Type B pancreatic cell (in vitro differentiated cells): ENCODE measurements at places on chromosomes 6 and 20.

DNA sequence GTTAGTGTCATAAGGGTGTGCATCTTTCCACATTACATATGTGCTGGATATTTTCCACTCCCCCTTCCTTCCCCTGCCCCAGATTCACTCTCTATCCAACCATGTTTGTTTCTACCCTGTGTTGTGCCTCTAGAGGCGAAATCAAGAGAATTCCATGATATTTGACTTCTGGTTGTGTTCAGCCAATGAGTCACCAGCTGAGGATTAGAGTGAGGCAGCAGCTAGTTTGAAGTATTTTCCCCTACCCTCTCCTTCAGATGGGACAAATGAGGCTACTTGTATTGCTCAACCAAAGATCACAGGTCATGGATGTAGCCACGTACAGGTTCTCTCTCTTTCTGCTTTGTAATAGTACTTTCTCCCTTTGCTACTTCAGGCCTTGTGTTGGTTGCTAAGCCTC, 24.5 kb upstream of the OR2J2 start:
- no peak for DNase-seq

DNA sequence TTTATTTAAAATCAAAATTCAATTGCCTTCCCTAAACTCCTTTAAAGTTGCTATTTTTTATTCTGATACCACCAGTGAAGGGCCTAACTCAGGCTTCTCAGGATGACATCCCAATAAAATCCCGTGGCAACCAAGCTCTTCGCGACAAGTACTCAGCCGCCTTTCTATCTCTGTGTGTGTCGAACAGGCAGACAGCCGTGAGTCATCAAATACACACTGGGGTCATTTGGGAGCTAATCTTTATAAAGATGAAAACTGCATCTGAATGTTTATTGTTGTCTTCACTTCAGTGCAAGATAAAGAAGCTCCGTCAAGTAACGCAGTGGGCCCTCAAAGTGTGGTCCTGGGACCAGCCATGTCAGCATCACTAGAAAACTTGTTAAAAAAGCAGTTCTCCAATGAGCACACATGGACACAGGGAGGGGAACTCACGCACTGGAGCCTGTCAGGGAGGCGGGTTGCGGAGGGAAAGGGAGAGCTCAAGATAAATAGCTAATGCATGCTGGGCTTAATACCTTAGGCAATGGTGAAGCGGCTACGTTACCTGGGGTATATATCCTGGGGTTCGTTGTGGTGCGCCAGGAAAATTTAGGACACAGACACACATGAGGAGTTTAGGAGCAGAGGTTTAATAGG, 119.3 kb downstream of the RNF144B start:
- no peak for DNase-seq

DNA sequence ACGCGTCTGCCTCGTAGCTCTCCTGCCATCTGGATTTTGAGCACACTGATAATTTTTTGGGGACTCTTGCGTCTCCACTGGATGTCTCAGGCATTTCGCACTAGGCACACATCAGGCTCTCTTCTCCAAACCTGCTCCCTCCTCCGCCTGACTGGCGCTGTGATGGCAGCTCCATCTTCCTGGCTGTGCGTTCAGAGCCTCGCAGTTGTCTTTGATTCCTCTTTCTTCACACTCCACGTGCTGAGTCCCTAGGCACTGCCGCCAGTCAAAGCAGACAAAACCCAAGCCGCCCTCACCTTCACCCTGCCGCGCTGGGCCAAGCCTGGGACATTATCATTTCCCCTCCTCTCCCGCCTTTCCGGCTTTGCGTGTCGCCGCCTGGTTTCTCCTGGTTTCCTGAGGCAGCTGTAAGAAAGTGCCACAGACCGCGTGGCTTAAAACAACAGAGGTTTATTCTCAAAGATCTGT, 778 bp downstream of the PSMG4 start:
- DNase-seq: no peak

DNA sequence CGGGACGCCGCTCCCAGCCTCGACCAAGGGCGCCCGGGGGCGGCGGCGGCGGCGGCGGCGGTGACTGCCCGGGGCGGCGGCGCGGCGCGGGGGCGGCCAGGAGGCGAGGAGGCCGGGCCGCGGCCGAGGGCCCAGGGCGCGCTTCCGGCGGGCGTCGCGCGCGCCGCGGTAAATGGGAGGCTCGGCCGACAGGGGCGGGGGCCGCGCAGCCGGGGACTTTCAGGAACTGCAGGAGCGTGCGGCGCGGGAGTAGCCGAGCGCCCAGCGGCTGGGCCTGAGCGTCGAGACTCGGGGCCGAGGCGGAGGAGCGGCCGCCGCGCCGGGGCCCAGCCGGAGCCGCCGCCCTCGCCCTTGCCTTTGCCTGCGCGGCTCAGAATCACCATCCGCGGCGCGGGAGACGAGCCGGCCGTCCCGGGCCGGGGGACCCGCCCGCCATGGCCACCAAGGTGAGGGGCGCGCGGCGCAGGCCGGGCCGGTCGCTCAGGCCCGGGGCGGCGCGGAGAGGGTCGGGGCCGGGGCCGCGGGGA, at the start of gene SNX9:
SNX9 (plus strand) TSS at position 246 of the 527 bp plus-strand sequence; CDS start at position 435, 189 bp downstream.
- peak; percentile 78 for DNase-seq

DNA sequence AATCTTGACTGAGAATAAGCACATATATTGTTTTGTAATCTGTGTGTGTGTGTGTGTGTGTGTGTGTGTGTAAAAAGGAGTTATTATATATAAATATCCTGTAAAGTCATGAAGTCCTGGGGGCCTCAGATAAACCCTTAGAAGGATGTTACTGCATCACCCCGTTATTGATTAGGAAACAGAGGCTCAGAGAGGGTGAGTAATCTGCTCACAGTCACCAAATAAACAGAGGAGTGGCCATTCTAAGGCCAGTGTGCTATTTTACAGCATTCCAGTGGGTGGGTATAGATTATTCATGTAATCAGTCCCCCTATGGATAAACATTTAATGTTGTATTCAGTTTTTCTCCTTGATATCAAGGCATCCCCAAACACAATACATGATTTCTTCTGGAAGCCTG, 87.1 kb downstream of the CDC5L start:
- no peak for DNase-seq

DNA sequence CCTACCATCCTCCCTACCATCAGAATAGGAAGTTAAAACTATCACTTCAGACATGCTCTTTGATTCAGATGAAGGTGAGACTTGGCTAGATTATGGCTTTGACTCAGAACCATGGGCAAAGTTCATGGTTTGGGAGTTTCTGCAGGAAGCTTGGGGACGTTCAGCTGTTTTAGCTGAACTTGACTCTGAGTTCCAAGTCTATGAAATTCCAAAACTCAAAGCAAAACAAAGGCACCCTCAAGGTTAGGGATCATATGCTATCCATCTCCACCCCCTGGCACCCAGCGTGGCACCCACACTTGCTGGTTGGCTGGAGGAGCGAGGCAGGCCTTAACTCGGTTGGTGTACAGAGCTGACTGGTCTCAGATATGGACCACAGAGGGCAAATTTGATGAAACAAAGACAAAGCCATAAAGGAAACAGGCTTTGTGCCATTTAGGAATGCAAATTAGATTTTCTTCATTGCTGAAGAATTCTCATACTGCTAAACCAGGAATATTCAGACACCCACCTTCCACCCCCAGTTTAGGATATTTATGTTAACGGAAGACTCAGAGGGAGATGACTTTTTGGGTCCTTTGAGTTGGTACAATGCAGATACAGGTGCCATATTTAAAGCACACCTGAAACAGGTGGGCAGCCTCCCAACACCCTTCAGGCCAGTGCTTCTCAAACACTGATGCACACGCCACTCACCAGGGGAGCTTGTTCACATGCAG, 88.4 kb upstream of the SLC22A16 start:
- peak; percentile 49 for DNase-seq

- no peak for DNase-seq
Measured at GRCh38 chr6:139914910-139915309, 540.5 kb upstream of the CITED2 start.

DNA sequence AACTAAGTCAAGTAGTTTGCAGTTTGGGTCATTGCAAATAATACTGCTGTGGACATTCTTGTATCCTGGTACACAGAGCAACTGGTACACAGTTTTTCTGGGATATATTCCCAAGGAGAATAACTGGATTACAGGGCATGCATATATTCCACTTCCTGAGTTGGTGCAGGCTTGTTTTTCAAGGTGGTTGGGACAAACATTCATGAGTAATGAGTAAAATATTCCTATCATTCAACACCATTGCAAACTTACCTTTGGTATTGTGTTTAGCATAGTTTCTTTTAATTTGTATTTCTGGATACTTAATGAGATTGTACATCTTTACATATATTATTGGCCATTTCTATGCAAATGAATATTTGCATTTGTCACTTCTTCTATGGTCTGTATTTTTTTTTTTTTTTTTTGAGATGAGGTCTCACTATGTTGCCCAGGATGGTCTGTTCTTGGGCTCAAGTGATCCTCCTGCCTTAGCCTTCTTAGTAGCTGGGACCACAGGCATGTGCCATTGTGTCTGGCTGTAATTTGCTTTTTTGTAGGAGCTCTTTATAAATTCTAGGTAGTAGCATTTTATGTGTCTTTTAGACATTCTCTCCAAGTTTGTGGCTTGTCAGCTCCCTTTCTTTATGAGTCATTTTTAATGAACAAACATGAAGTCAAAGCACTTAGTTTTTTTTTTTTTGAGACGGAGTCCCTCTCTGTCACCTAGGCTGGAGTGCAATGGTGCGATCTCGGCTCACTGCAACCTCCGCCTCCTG, 158.7 kb downstream of the SOX4 start:
- no peak for DNase-seq

- DNase-seq: no peak
Measured at GRCh38 chr6:27806981-27807440, 105.2 kb downstream of the OR2B2 start.

GRCh38 chr6:105199711-105200110, 19.9 kb upstream of the POPDC3 start:
- DNase-seq: no peak

- DNase-seq: no peak
Measured at GRCh38 chr20:12086359-12086758, 168.7 kb downstream of the BTBD3 start.

DNA sequence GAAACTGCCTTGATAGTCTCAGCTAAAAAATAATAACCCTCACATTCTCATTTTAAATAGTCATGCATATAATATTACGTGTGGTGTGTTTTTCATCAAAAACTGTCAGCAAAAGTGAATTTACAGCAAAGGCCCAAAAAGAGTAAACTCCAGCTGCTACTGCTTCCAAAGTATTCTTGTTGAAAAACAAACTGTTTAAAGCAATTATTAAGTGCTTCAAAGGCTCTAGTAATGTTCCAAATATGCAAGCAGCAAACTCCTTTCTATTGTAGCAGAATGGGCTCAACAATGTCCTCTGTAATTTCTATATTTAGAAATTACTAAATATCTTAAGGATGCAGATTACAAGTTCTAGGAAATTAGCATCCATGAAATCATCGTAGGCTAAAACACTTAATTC, 280.0 kb upstream of the TBX18 start:
- no peak for DNase-seq

GRCh38 chr20:13212750-13213149, 8.3 kb upstream of the ISM1 start:
- DNase-seq: no peak

DNA sequence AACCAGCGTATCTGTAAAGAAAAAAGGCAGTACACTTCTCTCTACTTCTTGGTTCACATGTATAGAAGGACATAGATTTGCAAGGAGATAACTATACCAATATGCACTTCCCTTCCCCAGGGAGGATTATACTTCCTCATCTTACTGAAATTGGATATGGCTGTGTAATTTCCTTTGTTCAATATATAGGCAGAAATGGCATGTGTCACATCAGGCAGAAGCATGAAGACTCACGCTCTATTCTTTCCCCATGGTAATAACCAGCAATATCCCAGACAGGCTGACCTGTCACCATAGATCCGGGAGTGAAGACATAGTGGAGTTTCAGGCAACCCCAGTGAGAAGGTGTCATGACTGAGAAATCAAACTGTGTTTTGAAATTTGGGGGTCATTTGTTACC, 518.3 kb downstream of the KIF16B start:
- DNase-seq: no peak

DNA sequence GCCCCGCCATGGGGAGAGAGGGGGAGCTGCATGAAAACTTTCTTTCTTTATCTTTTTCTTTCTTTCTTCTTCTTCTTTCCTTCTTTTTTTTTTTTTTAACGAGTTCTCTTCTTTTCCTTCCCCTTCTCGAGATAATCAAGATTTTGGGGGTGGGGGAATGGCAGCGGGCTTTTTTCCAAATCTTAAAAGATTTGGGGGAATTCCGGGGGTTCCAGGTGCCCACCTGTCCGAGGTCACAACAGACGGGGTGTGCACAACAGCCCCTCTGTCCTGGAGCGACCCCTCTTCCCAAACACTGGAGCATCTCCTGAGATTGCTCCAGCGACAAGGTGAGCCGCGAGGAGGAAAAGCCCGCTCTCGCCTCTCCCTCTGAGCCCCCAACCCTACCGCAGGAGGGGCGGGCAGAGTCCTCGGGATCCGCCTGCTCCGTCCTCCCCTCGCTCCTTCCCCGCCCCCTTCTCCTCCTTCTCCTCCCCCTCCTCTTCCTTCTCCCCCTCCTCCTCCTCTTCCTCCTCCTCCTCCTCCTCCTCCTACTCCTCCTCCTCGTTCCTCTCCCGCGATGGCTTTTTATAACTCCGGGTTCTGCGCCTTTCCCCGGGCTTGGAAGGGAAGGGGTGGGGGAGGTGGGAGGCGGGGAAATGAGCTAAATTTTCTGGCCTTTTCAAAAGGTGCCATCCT, 689 bp upstream of the KCNB1 start:
- no peak for DNase-seq

- no peak for DNase-seq
Measured at GRCh38 chr6:101980924-101981323, 587.4 kb downstream of the GRIK2 start.

DNA sequence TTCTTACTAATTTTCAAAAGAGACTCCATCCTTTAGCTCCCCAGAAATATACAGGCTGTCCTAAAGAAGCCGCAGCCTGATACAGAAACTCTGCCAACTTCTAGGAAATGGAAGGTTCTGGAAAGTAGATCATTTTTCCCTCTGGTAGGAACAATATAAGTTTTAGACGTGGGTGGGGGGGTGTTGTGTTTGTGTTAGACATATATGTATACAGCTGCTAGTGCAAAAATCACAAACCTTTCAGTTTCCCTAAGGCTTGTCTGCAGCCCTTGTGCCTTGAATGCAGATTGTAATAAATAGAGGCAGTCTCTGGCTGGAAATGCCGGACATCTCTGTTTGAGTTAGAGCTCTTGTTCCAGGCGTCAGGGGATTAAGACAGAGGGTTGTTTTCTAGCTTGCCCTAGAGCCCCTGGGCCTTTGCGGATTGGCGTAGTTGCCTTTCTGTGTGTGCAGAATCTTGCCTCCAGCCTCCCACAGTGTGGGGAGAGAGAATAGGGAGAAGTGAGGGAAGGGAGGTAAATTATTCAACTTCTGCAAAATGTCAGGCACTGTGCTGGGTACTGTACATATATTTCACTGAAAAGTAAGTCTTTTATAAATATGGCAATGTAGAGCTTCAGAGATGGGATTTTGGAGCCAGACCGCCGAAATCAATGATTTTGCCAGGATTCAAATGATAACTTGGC, 269.7 kb downstream of the PRL start:
- DNase-seq: no peak

- no peak for DNase-seq
Measured at GRCh38 chr20:11778206-11778570, 139.5 kb upstream of the BTBD3 start.

- no peak for DNase-seq
Measured at GRCh38 chr6:75893776-75894152, 144.7 kb downstream of the MYO6 start.

GRCh38 chr6:136890194-136890839, 31.8 kb upstream of the SLC35D3 start:
- no peak for DNase-seq
